ENCODE measurements at places on chromosomes 5 and 9. TPM values are rescaled to one million over a fixed set of nuclear protein-coding genes. Genes with fewer than 3 reads are reported as not detected.

Gene FBP2
- total RNA-seq = not detected

Gene MOB3B
- under 0.01 TPM for total RNA-seq

Gene NR2F1-AS1
- total RNA-seq = 20.3 TPM

Gene PHAX
- total RNA-seq = 75.8 TPM

Gene ADAMTSL1
- total RNA-seq = 63.1 TPM

Gene KIF4B
- not detected for total RNA-seq

Gene DPYSL3
- total RNA-seq = 112 TPM

Gene SPATA31A3
- total RNA-seq = not detected

Gene RNF208
- 0.28 TPM for total RNA-seq

Gene SPACA9
- total RNA-seq = 3.5 TPM

Measured in regular cardiac myocyte (primary cell).